ENCODE measurements at places on chromosomes 11 and 22.

GRCh38 chr11:65060913-65061408 lies 2.6 kb upstream of the NAALADL1 start:
- DNase-seq = no peak

DNA sequence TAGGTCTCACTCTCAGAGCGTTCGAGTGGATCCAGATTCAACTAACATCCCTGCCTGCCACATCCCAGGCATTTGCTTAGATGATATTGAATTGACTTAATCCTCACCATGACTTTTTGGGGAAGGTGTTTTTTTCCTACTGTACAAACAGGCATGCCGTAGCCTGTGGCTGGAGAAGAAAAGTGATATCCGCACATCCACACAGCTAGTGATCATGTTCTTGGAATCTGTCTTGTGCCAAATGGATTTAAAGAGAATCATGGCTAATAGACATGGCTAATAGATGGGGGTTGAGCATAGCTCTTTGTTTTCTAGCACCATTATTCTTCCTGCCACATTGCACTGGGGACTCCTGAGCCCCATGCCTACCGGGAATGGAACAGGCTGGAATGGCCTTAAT lies 82.1 kb upstream of the THY1 start:
- DNase-seq = no peak

GRCh38 chr22:24465566-24465965 lies 29.6 kb upstream of the UPB1 start:
- DNase-seq = no peak

GRCh38 chr11:10623797-10624761 lies 55.6 kb upstream of the LYVE1 start:
- DNase-seq = no peak

DNA sequence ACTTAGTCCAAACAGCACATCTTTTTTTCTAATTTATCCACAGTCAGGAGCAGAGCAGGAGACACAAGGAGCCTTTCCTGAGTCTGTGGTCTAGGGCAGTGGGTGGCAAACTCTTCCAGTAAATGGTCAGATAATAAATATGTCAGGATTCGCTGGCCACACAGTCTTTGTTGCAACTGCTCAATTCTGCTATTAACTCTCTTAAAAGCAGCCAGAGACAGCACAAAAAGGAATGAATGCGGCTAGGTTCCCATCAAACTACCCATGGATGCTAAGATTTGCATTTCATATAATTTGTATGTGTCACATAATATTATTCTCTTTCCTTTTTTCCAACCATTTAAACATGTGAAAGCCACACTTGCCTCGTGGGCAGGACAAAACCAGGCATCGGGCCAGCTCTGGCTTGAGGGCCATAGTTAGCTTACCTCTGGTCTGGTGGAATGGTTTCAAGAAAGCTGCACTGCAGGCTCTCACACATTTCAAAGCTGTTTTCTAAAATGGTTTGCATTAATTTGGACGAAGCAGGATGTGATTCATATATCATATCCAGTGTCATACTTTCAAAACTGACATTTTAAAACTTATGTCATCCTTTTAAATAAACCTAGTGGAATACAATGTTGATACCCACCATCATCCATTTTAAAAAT lies 64.7 kb upstream of the CD5 start:
- no peak for DNase-seq

DNA sequence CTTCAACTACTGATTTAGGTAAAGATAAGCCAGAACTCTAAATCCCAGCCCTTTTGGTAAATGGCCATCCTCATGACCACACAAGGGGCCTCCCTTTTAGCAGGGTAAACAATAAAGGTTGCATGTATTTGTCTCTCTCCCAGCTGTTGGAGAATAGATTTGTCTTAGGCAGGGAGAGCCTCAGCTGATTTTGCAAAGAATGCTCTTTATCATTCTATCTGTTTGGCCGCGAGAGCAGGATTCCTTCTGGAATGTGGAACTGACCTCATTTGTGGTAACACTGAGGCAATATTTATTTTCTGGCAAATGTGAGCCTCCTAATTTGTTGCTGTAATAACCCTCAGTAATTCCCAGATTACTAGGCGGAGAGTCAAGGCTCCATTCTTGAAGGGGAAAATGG lies 15.3 kb downstream of the PTS start:
- DNase-seq = peak; percentile 59

DNA sequence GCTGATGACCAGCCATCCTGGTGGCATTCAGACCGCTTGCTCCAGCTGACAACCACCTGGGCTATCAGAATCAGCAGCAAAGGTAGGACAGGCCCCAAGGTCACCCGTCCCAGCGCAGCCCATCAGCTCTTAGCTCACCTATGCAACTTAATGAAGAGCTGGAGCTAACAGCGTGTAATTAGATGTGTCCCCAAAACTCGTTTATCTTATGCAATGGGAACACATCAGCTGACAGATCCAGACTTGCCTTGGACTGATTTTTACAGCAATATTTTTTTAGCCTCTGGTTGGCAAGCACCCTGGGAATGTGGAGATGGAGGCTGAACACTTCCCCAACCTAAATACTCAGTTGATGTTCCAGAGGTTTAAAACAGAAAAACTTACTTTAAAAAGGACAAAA lies 76.0 kb downstream of the PACSIN2 start:
- DNase-seq = no peak

Measured in GM04504 (cell line).